NCI-H1436 treated with DMSO at 0.1 percent for 48 hours (cell line): ENCODE measurements at places on chromosomes 12 and 14.

GRCh38 chr12:98538031-98538430, 22.6 kb downstream of the TMPO start:
- no peak for DNase-seq

GRCh38 chr14:50530794-50531365, 1.5 kb downstream of the MAP4K5 start:
- no peak for DNase-seq

DNA sequence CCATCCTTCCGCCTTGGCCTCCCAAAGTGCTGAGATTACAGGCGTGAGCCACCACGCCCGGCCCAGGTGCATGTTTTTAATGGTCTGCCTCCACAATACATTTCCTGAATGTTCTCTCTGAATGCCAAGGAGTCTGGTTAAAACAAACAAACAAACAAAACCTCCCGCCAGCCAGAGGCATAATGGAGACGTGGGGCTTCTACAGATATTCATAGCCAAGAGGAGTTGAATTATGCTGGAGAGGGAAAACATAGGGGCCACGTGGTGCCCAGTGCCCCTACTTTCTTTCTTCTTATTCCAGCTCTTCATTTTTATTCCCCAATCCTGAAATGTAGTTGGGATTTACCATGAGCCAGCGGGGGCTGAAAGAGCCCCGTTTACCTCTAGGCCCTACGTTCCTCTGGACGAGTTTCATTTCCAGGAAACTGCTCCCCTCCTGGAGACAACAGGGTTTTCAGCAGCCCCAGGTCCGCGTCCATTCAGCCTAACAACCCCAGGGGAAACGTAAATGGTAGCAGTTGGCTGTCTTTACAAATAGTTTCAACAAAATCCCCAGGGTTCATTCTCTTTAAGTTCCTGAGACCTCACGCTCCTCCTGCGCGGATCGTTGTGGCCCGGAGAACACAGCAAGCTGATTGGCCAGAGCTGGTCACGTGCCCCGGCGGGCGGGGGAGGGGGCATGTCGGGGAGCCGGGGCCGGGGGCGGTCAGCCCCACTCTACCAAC, 108.5 kb upstream of the ESRRB start:
- DNase-seq: no peak

DNA sequence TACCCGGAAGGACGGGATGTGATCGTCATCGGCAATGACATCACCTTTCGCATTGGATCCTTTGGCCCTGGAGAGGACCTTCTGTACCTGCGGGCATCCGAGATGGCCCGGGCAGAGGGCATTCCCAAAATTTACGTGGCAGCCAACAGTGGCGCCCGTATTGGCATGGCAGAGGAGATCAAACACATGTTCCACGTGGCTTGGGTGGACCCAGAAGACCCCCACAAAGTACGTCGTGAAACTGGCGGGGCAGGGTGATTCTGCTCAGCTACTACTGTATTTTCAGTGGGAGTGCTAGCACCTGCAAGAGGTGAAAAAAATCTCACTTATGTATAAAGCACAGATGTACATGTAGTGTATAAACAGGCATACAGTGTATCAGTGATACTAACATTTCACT, 62.9 kb downstream of the FOXN4 start:
- no peak for DNase-seq

GRCh38 chr12:71610031-71610795, 53.4 kb downstream of the ZFC3H1 start:
- no peak for DNase-seq

GRCh38 chr14:52740751-52741150, 10.8 kb downstream of the STYX start:
- DNase-seq: no peak

- no peak for DNase-seq
Observed at GRCh38 chr12:49969027-49969426, 3.7 kb upstream of the AQP6 start.

DNA sequence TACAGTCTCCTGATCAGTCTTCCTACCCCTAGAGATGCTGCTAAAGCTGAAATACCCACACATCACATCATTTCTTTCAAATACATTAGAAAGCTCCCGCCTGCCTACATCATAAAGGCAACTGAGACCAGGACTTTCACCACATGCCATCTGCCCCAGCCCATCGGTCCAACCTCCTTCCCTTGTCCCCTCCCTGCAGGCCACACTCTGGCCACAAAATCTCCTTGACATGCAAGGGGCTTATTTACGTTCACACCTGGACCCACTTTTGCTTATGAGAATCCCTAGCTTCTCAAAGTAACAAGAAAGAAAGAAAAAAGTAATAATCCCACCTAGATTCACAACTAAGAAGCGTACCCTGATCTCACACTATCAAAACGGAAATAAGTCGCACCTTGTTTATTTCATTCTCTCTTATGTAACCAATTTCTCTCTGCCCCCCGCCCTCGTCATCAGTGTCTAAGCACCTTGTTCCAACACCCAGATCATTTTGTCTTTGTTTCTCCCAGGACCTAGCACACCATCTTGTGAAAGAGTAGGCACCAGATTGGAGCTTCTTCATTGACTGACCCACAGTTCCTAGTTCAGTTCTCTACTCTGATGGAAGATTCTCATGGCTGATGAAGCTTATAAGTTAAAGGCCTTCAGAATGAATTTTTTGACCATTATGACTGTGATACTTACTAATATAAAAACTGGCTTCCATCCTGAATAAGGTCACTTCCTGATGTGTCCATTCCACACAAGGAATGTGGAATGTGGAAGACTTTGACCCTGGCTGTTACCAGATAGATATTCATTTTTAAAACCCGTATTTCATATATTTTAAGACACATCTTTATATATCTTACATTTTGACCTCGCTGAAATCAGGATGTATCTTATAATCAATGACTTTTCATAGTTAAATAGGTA, 7.7 kb downstream of the WSB2 start:
- no peak for DNase-seq

DNA sequence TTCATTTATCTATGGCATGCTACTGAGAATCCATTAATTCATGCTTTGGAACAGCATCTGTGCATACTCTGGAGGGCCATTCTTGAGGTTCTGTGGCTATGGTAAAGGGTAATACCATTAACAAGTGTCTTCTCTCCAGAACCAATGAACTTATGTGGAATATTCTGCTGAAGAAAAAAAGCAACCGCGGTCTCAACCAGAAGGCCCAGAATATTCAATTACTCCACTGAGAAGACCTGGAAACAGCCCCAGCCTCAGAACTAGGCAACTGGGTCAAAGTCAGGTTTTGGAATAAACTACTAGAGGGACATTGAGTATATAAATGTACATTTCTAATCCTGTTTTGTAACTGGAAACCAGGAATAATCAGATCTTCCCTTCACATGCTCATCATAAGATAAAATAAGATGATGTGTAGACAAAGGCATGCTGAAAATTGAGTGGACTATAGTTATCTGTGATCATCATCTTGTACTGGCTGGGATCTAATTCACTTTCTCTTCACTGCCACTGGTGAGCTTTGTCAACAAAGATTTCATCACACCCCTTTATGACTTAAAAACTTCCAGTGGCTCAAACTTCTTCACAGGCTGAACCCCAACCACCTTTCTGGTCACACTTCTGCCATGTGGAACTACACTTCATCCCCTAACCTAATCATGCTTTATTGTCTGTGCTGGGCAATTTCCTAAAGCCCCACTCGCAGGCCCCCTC, 6.0 kb downstream of the SPTB start:
- DNase-seq: no peak

DNA sequence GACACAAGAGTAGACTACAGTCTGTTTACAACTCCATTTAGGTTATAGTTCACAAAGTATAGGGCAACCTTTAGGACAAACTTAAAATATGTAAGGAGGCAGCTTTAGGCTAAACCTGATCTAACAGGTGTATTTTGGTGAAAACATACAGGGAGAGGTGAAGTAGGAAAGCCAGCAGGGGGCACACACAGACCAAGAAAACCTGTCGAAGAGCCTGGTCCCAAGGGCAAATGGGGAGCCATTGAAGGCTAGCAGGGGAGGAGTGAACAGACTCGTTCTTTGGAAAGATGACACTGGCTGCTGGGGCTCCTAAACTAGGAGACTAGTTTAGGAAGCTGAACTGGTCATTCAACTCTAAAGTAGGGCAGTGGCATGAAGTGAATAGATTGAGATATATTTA, 138.8 kb upstream of the WSCD2 start:
- no peak for DNase-seq

DNA sequence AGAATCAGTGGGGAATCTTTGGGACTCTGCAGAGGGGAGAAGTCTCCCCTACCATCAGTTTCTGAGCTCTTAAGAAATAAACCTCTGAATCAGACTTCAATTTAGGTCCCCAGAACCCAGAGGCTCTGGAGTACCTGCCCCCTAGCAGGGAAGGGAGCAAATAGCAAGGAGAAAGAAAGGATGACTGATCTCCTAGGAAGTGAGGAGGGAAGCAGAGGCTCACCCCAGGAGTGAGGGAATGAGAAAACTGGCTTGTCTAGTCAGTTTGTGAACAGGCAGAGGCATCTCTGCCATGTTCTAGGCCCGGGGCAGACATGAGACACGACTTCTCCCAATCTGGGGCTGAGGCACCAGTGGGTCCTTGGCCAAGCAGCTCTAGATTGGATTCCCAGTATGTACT, 24.3 kb upstream of the SMUG1 start:
- DNase-seq: no peak

DNA sequence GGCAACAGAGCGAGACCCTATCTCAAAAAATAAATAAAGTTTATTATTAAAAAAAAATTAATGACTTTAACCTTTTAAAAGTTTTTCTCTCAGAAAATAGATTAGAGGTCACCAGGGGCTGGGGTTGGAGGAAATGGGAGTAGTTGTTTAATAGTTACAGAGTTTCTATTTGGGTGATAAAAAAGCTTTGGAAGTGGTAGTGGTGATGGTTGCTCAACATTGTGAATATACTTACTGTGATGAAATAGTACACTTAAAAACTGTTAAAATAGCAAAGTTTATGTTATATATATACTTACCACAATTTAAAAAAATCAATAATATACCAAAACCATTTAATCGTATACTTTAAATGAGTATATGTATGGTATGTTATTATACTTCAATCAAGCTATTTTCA, 59.6 kb downstream of the ARL6IP4 start:
- no peak for DNase-seq

GRCh38 chr14:40119321-40119720, 687.1 kb upstream of the FBXO33 start:
- DNase-seq: no peak

- no peak for DNase-seq
Observed at GRCh38 chr14:100770046-100770445, 43.4 kb downstream of the DLK1 start.

- DNase-seq: no peak
Observed at GRCh38 chr14:102187568-102188001, 47.9 kb downstream of the WDR20 start.
